Dorsolateral prefrontal cortex (tissue), 122 donors: ENCODE measurements at places on chromosomes 6 and 20.

GRCh38 chr6:109441069-109441816, 719 bp downstream of the SMPD2 start:
- DNase-seq = peak; percentile 24

- no peak for DNase-seq
Observed at GRCh38 chr6:119102901-119103300, 24.4 kb upstream of the FAM184A start.

- no peak for DNase-seq
Observed at GRCh38 chr6:23879816-23880215, 246.2 kb upstream of the NRSN1 start.

DNA sequence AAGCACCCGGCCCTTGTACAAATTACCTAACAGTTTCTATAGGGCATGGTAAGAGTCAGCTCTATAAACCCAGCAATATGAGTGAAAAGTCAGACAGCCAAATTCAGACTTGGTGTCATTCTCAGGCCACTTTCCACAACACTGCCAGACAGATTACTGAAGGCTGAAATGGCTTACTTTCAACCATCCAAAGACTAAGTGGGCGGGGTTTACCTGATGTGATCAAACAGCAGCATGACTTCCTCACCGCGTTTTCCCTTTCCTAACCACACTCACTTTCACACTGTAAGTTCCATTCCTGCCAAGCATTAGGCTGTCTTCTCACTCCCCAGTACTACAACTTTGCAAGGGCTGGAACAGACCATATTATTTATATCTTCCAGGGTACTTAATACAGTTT, 85.9 kb downstream of the SMLR1 start:
- no peak for DNase-seq

DNA sequence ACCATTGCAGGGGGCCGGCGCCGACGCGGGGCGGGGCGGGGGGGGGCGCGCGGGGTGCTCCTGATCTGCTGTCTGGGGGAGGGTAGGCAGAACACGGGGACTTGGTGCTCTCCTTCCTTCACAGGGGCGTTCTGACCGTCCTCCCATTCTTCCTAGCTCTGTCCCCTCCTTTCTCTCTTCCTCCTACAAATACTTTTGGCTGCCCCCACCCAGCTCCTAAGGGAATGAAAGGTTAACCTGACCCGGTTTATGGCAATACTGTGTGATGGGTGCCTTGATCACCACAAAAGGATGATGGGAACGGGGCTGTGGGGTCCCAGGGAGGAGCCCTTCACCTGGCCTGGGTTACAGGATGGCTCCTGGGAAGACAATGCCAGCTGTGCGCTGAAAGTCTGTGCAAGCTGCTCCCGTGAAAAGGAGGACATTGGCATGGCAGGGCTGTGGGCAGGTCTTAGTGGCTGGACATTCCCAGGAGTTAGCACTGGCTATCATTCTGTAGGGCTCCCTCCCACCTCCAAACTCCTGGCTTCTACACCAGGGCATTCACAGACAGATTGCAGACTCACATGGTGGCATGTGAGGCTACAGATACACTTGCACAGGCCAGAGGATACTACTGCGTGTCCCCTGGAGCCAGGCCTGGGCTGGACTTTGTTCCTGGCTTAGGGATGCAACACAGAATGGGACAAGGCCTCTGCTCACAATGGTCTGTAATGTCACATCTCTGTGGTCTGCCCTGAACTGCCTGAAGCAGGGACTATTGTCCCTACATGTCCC, 1.9 kb upstream of the TPD52L2 start:
- no peak for DNase-seq

DNA sequence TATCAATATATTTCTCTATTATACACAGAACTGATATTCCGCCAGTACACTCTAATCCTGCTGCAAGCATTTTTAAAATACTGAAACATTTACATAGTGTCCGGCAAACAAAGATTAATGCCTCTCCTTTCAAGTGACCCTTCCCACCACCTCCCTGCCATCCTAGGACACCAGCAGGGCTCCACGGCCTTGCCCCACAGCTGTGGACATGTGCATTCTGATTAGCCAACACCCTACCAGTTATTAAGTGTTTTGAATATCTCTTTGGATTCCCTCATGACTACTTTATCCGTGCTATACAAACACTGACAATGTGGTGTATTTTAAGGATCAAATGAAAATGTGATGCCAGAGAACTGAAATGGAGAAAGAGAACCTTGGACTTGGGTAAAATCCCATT, 615.1 kb downstream of the KIF16B start:
- DNase-seq = no peak

- DNase-seq = no peak
Observed at GRCh38 chr6:65780691-65781090, 73.7 kb upstream of the EYS start.

GRCh38 chr6:44309631-44310030, 3.5 kb downstream of the AARS2 start:
- no peak for DNase-seq

DNA sequence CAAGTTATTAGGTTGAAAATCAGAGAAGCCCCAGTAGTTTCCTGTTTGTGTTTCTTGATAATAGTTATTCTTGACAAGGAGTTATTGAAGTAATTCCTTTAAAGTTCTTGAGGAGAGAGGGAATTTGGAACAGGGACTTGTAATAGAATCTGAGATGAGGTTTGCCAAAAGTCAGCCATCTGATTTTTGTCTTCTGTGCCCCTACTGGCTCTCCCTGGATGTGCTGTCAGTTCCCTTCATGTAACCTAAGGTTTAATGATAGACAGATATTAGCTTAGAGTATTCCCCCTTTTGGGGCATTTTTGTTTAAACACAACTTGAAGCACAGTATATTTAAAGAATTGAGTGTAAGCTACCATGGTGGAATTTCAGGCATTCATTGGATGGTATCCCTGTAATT, 71.4 kb downstream of the CARMIL1 start:
- DNase-seq = no peak

GRCh38 chr6:141682391-141682790, 450.3 kb upstream of the GJE1 start:
- DNase-seq = no peak

GRCh38 chr6:27148404-27148795, 99.1 kb upstream of the PRSS16 start:
- DNase-seq = no peak

GRCh38 chr20:41412324-41413120, 45.9 kb upstream of the EMILIN3 start:
- no peak for DNase-seq

GRCh38 chr20:5621305-5621704, 128.9 kb upstream of the SHLD1 start:
- peak; percentile 38 for DNase-seq

DNA sequence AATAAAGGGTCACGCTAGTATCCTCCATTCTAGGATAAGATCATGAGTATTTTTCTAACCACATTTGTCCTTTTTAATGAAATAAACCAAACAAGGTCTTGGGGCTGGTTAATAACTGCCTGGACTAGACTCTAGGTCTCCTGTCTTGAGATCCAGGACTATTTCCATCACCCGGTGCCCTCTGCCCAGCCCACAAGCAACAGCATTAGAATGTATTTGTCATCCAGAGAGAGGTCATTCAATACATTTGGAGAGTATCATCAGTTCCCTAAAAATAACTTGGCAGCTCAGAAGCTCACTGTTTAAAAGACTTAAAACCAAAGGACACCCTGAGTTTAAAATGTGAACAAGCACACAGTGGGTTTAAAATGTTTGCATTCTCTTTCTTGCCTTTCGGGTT, 4.4 kb upstream of the RBM24 start:
- DNase-seq = no peak

GRCh38 chr20:62388839-62389600, 2.1 kb downstream of the RPS21 start:
- no peak for DNase-seq

DNA sequence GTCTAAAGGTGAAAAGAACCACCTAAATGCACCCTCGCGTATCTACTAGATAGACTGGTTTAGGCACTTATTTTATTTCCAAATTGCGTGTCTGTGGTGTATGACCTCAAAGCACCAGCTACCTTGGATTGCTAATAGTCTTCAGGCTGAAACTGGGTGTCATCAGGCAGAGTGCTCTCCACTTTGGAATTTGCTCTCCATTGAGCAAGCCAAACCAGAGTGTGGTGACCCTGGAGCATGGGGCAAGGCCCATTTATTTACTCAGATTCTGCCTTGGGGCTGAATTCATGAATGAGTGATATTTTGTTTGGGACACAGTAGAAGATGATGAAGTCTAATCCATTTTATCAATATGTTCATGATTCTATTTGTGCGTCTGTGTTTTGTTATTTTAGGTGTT, 812.8 kb upstream of the SLC35B3 start:
- DNase-seq = no peak

- DNase-seq = no peak
Observed at GRCh38 chr20:11091511-11091910, 417.7 kb upstream of the JAG1 start.

DNA sequence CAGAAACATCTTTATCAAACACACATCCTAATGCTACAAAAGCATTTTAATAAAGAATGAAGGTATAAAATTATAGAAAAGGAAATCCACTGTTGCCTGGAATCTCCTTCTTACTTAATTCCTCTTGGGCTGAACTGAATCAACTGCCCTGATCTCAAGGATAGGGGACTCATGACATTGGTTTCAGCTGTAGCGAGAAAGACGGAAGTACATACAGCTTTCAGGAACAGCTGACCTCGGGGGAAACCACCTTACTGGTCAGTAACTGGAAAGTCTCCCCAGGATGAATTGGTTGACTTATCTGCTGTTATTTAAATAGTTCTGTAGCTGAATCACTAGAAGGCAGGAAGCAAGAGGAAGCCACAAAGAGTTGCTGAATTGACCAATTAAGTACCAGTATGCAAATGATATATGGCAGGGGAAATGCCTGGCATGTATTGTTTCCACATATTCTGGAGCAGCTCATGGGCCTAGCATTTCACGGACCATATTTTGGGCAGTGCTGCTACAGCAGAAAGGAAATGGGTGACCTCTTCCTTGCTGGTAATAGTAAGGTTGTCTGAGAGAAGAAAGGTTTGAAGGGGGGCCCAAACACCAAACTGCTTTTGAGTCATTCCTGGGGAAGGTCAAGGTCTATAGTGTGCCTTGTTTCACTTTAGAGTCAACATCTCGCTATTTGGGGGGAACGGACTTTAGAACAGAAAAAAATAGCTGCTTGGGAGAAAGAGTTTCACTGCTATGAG, 43.7 kb upstream of the MAP7 start:
- no peak for DNase-seq

DNA sequence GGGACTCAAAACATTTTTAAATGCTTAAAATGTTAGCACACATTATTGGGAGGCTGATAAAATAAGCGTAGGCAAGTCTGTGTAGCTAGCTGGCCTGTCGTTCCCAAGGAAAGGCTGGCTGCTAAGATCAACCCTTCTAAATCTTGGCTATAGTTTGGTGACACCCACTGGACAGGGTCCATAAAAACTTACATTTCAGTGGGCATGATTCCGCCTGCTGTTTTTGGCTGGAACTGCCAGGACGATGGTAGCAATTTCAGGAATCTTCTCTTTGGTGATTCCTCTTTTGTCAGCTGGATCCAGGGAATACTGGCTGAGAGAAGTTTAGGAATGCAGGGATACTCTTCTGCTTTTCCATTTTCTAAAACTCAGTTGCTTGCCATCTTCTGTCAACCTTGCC, 162.2 kb downstream of the NKAIN2 start:
- no peak for DNase-seq
